ENCODE measurements at places on chromosomes 6 and 20.

GRCh38 chr6:27241443-27241842 is 6.1 kb upstream of the PRSS16 start:
- no peak for DNase-seq

GRCh38 chr6:35321091-35321490 is 21.3 kb upstream of the PPARD start:
- DNase-seq, result no peak

GRCh38 chr6:121428872-121429756 is 6.3 kb upstream of the GJA1 start:
- no peak for DNase-seq

- DNase-seq, result no peak
Measured at GRCh38 chr6:91713911-91714310, 1127.0 kb upstream of the MAP3K7 start.

DNA sequence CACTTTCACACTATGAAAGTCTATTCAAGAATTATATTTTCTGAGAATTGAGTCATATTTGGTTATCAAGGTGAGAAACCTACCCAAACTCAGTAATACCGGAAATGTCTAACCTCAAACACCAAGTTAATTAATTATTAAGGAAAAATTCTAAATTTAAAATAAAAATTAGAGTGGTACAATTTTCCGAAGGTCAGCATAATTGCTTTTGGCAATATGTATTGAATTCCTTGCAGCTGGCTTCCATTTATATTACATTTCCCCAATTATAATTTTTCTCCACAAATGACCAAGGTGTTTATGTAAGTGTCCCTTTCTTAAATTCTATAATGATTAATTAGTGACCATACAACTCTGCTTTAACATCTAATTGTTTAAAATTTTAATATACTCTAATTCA is 316.0 kb upstream of the IRAK1BP1 start:
- no peak for DNase-seq

GRCh38 chr6:2578767-2579166 is 172.0 kb downstream of the MYLK4 start:
- DNase-seq, result no peak

- no peak for DNase-seq
Measured at GRCh38 chr20:61449916-61450315, 197.9 kb downstream of the CDH4 start.

DNA sequence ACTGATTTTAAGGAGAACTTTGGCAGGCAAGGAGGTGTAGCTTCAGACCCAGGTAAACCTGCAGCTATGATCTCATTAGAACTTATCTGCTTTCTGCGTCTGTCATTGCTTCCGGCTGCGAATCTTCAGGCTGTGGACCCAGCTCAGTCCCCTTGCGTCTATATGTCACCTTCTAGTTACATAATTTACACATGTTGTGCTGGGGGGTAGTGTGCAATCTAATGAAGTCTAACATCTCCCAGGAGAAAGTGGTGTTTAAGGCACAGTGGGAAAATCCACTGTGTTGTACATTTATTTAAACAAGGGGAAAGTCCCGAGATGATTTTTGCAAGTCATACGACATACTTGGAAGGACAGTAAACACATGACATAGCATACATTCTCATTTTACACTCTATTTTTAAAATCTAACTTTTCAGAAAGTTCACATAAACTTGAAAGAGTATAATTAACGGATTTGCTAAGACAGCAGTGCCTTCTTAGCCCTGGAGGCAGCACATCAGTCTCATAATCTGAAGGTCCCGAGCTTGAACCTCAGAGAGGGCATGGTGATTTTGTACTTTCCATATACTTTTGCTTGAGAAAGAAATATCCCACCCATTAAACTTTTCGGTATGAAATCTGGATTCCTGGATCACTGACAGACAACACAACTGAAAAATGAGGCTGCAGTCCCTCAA is 35.2 kb downstream of the GPX6 start:
- no peak for DNase-seq

DNA sequence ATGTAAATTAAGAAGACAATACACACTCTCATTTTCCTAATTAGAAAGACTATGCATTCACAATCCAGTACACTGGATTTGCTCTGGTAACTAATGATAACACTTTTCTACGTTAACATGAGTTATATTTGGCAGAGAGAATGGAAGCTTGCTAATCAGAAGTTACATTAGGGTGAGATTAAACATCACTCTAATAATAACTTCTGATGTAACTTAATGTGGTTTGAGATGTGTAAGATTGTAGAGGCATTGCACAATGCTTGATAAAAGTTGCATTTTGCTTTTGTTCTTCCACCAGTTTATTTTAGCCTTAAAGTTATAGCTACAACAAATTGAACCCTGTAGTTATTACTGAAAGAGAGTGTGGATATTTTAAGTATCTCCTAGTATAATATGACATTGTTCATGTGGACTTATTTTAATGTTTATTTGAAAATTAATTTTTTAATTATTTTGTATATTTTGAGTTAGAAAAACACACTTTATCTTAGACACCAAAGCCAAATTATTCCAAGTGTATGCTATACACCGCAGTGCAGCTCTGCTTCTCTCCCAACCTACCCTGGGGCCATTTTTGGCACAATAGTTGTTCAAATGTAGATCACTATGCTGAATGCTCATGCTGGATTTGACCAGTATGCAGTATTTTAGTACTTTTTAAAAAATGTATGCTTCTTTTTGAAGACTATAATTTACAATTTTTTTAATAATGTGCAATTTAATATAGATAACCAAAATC is 143.2 kb downstream of the SLC16A10 start:
- DNase-seq, result no peak

DNA sequence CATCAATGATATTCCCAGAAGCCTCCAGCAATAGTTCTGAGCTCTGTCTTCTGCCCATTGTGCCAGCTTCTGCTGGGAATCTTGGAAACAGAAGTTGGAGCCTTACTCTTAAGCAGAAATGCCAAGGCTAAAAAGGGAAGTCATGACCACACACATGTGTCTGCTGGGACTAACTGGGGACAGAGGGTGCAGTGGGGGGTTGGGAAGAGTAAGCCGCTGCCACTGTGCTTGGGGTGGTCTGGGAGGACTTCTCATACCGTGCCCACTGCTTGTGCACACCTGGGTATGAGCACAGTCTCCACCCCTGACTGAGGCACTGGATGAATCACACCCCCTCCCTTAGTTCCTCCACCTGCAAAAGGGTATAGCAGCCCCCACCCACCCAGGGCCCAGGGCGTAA is 90.7 kb downstream of the CDC5L start:
- DNase-seq, result no peak

DNA sequence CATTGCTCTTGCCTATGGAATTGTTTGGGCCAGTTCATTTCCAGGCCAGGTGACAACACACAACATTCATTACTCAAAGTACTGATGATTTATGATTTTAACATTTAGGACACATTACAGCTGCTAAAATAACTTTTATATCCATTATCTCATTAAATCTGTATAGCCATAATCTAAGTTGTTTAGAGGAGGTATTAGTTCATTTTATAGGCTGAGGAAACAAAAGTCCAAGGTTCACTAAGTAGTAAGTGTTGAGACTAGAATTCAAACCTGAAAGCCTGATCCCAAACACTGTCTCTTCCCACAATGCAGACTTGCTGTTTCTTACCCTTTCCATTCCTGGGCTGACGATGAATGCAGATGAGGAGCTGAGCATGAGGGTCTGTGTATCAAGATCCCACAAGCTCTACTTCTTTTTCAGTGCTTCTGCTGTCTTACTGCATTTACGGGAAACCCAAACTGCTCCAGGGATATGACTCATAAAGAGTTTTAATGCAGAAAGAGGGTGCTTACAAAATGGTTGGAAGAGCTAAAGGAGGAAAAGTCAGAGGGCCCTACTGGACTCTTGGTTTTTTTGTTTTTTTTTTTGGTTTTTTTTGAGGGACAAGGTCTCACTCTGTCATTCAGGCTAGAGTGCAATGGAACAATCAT is 17.9 kb downstream of the TENT5A start:
- DNase-seq, result no peak

DNA sequence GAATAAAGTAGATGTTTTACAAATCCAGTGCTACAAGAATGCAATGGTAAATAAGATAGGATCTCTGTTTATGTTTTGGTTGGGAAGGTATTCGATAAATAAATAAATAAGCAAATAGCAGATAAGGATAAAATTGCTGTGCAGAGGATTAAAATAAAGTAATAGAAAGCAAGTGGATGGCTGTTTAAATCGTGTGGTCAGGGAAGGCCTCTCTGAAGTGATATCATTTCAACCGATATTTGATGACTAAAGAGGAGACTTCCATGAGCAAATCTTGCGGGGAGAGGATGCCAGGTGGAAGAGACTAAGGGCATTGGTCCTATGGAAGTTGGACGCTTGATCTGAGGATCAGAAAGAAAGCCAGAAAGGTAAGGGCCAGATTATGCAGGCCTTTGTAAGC is 92.0 kb upstream of the CCN2 start:
- DNase-seq, result no peak

- DNase-seq, result no peak
Measured at GRCh38 chr6:143549949-143550268, 38.4 kb upstream of the FUCA2 start.

DNA sequence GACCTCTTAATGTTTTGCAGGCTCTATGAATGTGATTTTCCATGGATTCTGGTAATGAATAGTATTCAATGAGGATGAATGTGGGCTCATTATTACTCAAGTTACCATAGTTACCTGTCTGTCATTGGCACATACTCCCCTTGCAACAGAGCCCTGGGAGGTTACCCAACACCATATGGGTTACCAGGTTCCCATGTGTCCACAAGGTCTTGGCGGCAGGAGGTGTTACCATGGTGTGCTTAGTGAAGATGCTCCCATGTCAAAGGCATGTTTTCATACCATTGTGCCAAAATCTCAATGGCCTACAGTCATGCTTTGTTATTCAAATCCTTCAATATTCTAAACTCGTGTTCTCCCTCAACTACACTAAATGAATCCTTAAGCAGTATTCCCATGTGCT is 232.5 kb downstream of the HDGFL1 start:
- no peak for DNase-seq

GRCh38 chr6:160041608-160042007 is 72.7 kb downstream of the IGF2R start:
- DNase-seq, result no peak

- no peak for DNase-seq
Measured at GRCh38 chr6:6712449-6713403, 124.2 kb downstream of the LY86 start.

DNA sequence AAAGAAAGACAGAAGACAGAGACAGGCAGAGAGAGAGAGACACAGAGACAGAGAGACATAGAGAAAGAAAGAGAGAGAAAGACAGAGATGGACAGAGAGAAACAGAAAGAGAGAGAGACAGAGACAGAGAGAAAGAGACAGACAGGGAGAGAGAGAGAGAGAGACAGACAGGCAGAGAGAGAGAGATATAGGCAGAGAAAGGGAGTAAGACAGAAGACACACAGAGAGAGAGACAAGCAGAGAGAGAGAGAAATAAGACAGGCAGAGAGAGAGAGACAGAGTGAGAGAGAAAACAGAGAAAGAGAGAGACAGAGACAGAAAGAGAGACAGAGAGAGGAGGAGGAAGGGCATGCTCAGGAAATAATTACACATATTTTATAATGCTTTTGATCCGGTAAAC is 758.3 kb upstream of the DEFB115 start:
- DNase-seq, result no peak

DNA sequence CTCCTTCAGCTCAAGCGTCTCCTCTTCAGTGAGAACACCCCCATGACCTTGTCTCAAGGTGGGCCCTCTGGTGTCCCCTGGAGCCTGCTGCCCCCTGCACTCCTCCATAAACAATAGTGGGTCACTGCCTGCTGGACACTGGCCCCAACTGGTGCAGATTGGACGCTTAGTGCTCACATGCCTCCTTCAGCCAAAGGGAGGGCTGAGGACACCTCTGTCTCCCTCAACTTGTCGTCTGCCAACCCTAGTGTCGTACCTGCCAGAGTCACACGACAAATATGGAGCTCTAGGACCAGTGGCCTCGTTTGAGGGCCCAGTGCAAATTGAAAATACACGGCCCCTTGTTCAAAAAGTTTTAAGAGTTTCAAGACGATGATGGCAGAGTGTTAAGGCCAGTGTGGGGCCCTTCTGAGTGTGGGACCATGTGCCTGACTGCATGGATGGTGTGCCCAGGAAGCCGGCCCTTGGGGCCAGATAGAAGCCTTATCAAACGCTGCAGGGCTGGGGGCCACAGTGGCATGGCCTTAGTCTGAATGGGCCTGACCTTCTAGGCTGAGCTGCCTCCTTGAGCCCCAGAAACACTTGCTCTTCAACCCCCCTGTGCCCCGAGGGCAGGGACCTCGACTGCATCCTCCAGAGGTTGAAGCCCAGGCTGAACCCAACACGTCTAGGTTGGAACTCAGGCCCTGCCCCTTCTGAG is 20.1 kb downstream of the APCDD1L start:
- no peak for DNase-seq

DNA sequence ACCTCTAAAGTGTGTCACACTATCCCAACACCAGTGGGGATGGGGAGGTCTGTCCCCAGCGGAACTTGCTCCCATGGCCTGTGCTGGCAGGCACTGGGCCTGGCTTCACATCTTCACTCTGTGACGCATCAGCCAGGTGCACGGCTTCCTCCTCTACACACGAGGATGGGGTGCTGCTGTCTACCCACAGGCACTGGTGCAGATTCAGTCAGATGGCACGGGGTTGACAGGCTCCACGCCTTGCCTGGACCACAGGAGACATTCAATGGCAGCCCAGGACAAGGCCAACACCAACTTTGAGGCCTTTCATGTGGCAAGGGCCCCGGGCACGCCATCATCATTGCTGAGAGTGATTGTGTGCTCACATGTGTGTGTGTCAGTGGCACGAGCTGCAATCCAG is 92.4 kb downstream of the TMEM242 start:
- DNase-seq, result no peak

GRCh38 chr6:51490101-51490500 is 597.3 kb downstream of the PKHD1 start:
- DNase-seq, result no peak

- DNase-seq, result no peak
Measured at GRCh38 chr20:49236301-49236700, 17.1 kb downstream of the DDX27 start.

- no peak for DNase-seq
Measured at GRCh38 chr20:55977690-55978459, 27.4 kb downstream of the CBLN4 start.

- DNase-seq, result no peak
Measured at GRCh38 chr6:170069611-170070010, 221.3 kb downstream of the DLL1 start.

DNA sequence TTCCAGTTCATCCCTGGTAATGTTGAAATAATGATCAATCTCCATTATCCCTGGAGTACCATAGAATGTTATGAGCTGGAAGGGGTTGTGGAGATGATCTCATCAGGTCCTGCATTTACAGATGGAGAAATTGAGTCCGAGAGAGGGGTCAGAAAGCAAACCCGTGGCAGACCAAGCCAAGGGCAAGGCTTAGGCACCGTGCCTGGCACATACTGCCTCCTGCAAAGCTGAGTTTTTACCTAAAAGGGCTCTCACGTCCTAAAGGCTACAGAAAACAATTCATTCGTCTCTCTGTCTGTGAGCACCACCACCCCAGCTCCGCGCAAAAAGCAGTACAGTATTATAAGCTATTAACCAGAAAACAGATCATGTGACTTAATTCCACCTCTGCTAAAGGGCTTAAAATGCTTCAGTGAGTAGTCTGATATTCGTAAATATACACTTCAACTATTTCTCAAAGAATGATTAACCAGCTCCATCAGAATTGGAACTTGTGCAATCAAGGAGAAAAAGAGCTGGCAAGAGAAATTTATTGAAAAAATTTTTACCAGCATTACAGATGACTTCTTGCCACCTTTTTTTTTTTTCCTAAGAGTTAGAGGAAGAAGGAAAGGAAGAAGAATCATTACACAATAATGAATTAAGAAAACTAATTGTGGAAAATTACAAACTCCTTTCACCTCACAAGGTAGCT is 3.4 kb upstream of the PARD6B start:
- no peak for DNase-seq

GRCh38 chr20:23541330-23541729 is 27.0 kb downstream of the CST9L start:
- DNase-seq, result no peak
